Activated gamma-delta T cell (primary cell): ENCODE measurements at places on chromosomes 13 and 19.

GRCh38 chr19:13974073-13974472 is 21.8 kb downstream of the DCAF15 start:
- DNase-seq, result no peak

DNA sequence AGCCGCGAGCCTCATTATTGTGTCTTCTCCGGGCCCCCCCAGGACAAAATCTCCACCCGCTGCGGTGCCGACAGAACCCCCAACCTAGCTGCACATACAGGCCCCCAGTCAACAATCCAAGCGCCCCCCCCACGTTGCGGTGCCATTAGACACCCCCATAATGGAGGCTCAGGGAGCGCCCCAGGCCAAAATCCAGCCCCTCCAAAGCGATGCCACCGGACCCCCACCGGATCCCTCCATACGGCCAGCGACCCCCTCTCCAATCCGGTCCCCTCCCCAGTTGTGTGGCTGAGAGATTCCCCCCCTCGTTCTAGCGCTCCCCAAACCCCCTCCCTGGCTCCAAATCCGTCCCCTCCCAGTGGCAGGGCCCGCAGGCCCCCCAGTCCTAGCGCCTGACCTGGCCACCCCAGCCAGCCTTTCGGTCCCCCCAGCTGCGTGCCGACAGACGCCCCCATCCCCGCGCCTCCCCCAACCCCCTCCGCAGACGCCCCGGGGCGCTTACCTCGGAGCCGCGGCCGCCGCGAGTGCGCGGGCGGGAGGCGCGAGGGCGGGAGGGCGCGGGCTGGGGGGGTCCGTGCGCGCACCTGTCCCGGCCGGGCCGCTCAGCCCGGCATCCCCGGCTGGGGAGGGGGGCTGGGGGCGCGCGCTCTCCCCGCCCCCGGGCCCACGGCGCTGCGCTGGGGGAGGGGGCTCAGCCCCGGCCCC is 21.6 kb upstream of the SEMA6B start:
- no peak for DNase-seq

DNA sequence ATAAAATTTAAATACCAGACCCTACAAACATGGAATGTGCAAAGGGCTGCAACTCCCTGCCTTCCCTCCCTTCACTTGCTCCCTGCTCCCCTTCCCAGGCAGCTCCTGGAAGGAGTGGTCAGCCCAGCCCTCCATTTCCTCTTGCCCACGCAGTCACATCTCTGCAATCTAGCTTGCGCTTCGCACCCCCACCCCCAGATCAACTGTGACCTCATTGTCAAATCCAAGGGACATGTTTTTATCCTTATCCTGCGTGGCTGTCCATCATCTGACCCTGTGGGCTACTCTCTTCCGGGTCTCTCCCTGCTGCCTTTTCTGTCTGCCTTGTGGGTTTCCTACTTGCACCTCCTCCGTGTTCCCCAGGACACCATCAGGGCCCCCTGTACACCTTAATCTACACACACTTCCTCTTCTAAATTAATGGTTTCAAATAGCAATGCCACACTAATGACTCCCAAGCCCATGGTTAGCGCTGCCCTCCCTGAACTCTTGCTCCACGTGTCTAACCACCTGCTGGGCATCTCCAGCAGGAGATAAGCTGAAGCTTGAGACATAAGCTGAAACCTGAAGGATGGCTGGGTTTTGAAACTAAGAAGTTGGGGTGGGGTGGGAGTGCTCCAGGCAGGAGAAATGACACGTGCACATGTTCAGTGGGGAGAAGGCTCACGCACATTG is 118.3 kb downstream of the USP12 start:
- DNase-seq, result no peak

- no peak for DNase-seq
Observed at GRCh38 chr13:98523455-98524102, 53.3 kb downstream of the STK24 start.

- DNase-seq, result no peak
Observed at GRCh38 chr19:43524922-43525835, 1.8 kb downstream of the ETHE1 start.

GRCh38 chr19:31214086-31214485 is 135.2 kb downstream of the TSHZ3 start:
- DNase-seq, result peak; percentile 28

- DNase-seq, result no peak
Observed at GRCh38 chr13:24678151-24678550, 2.1 kb upstream of the ATP12A start.

- no peak for DNase-seq
Observed at GRCh38 chr13:89784161-89784809, 1563.2 kb upstream of the MIR17HG start.

DNA sequence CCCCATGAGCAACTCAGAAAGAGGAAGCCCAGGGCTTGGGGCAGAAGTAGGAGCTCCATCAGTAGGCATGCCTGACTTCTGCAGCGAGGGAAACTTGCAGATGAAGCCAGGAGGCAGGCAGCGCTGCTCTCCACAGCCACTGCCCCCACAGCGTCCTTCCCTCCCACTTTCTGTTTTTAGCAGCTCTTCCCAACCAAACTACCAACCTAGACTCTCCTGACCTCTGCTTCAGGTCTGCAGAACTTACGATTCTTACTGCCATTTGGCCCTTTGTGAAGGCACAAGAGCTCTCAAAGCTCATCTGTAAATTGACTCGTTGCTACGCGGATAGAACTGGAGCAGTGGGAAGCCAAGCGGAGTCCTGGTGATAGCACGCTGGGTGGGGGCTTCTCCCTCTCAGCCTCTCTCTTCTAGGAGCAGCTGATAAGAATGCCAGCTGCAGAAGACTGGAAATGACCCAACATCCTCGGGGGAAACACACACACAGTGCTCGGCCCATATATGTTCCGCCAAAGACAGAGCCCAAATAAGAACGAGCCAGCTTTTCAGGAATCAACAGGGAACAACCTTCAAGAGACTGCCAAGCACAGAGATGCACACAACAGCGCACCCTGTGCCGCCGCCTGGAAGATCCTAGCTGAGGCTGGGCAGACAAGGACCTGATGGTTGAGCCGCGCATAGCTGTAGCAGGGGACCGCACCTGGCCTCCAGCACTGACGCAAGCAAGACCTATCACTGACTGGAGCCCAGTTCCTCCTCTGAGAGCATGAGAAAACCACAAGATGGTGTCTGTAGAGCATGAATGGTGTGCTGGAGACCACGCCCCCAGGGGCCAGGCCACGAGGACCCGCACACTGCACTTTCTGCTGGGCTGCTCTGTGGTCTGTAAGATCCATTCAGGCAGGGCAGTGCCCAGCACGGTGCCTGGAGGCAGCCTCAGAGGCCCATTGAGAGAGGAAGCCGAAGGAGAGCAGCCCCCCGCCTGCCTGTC is 15.9 kb upstream of the SLC35E1 start:
- DNase-seq, result peak; percentile 41

DNA sequence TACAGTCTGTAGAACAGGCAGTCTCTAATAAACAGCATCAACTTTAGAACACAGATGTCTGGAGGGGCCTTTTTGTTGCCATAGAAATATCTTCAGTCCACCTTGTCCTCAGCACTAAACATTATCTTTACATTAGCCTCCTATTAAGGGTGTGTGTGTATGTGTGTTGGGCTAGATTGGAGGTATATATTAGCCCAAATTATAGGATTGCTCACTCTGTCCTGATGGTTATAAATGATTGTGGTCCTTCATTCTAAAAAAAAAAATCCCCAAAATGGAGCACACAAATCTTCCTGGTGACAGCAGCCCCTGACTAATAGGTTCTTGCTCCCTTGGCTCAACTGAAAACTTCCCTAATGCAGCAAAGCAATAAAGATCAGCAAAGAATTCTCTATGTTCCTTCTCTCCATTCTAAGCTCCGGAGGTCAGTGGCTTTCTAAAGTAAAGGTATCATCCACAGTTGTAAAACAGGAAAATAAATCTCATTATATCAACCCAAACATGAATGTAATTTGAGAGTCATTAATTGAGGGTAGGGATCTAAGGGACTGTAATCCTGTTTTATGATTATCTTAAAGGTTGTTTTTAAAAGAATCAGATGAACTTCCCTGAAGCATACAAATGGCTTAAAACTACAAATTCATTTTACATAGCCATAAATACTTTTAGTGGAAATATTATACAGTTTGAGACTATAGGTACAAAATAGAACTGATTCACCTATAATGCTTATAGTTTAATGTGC is 232.7 kb downstream of the KLF12 start:
- no peak for DNase-seq

DNA sequence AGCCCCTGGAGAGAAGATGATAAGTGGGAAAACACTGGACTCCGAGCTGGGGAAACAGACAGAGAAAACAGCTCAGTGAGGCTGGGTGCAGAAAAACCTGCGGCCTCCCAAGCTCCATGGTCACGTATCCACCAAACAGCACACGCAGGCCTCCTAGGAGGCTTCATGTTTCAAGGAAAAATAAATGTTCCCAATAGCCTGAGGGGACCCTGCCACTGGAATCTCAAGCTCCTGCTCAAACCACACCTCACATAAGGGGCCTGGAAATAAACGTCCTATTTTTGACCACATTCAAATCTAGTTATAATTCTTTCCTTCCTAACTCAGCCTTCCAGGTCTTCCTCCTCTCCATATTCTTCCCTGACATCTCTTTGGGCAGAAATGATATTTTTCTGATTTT is 225.7 kb downstream of the ABCC4 start:
- no peak for DNase-seq

DNA sequence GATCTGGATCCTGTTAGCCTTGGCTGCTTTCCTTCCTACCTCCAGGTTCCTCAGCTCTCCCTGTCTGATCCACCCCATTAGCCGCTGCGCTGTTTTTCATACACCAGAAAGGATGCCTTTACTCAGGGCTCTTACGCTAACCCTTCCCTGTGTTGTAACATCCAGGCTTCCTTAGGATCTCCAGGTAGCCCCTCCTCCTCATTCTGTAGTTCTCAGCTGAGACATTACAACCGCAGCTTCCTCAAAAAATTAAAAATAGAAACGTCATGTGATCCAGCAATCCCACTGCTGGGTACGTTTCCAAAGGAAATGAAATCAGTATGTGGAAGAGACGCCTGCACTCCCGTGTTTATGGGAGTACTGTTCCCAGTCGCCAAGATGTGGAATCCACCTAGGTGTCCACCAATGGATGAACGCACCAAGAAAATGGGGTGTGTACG is 18.4 kb upstream of the MYADM start:
- DNase-seq, result no peak
